ENCODE measurements at places on chromosomes 16 and 17.

- DNase-seq: no peak
Observed at GRCh38 chr17:54425671-54426070, 475.0 kb upstream of the TOM1L1 start.

DNA sequence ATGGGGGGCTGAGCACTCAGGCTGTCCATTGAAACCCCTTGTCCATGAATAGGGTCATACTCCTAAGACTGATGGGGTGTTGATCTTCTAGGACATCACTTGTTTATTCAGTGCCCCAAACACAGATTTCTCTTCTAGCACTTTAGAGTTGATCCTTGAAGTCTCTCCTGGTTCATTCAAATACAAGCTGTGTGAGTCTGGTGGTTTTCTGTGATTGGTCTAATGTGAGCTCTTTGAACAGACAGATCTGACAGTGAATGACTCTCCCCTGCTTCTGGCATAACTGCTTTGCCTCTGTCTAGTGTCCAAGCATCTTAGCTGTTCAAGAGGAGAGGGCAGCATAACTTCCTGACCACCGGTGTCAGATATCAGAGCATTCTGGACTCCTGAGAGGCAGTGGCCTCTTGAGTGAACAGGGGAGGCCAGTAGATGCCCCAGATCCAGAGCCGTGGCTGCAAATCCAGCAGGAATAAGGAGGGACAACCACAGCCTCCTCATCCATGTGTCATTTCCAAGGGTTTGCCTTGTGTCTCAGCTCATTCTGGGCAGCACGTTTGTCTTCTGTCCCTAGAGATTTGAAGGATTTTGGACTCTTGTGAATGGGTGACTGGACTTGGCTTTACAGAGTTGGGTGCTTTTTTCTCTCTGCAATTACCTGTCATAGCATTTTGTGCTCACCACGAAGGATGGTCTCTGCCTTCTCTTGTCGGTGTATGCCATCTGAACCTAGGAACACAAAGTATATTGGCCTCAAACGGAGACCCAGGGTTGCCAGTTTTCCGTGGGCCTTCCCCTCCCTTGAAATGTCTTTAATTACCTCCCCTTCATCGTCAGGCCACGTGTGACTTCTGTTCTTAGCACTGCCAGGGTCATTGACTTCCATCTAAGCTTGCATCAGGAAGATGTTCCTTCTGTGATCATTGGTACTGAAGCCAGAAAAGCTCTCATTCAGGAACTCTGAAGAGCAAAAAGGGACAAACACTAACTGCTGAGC, 13.9 kb upstream of the CLEC18C start:
- DNase-seq: no peak

DNA sequence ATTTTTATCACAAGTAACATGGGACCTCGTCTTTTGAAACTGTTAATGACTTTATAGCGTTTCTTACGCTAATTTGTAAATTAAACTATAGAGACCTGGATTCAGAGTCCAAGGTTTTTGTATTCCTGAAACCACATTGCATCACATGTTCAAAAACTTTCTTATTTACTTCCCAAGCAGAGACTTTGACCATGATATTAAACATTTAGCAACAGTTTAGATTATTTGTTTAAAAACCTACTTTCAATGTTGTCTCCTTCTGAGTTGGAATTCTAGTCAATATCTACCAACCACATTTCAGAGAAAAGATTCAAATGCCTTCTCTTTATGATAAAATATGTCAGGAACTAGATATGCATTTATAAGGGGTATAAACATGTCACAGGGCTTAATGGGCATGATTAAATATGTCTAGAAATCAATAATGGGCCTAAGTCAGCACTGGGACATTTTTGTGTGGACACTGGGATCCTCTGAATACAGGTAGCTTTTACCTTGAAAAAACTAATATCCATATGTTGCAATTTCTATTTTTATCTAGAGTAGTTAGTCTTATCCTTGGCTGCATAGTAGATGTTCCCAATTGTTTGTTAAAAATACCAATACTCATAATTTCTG, 6.3 kb upstream of the APOH start:
- DNase-seq: no peak

DNA sequence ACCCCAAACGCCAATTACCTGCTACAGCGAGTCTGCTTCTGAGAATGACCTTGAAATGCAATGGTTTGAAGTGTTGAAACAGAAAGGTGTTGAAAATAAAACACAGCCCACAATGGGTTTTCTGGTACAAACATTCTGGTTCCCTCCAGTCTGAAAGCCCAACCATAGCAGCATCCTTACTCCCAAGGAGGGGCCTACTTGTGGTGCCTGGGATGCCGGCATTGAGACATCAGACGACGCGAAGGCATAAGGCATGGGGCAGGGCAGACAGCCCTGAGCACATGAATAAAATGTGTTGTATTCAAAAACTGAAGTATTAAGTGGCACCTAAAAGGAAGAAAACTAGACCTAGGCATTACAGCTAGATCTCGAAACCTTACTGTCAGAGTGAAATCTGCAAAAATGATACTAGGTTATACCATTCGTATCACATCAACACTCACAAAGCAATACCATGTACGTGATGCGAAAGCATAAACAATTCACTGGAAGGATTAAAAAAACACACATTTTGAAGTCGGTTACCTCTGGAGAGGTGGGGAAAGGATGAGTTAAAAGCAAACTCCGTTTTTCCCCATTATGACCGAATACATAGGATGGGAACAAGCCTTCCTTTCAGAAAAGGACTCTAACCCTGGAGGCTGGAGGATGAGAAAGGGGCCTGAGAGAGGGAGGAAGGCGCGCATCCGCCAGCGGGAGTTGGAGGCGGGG, 702 bp downstream of the NUDT21 start:
- DNase-seq: no peak

- DNase-seq: no peak
Observed at GRCh38 chr16:12829096-12829888, 25.6 kb upstream of the CPPED1 start.

GRCh38 chr16:6573577-6573976, 759.1 kb upstream of the RBFOX1 start:
- DNase-seq: no peak

DNA sequence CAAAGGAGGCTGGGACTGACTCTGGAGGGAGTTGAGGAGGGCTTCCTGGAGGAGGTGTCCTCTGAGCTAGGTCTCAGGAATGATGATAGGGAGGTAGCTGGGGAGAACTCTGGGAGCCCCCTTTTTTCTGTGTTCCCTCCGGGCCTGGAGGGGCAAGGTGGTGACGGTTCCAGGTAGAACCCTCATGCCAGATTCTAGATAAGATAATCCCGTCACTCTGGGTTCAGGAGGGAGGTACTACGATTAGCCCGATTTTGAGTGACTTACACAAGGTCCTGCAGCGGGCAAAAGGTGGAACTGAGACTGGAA, 18.7 kb upstream of the ADGRG3 start:
- DNase-seq: no peak

- DNase-seq: no peak
Observed at GRCh38 chr16:77668201-77668600, 54.1 kb upstream of the NUDT7 start.

GRCh38 chr17:75752802-75753513, 12.0 kb downstream of the GALK1 start:
- no peak for DNase-seq

- DNase-seq: no peak
Observed at GRCh38 chr16:8998108-8998507, 34.4 kb upstream of the USP7 start.

- no peak for DNase-seq
Observed at GRCh38 chr17:49104511-49105074, 28.0 kb upstream of the B4GALNT2 start.

DNA sequence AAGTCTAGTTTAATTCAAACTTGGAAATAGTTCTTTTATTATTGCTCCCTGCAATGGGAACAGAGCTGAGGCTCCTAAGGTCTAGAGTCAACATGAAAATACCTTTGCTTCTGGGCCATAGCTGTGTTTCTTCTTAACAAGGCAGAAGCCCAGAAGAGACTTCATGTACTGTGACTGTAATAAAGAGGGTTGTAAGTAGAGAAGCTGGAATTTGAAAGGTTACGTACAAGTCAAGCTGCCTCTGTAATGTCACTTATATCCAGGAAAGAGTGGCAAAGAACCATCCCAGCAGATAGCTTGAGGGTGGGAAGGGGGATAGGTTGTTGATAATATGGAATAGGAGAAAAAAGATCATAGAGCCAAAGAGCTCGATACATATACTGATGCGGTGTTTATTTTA, 248.6 kb downstream of the WWOX start:
- no peak for DNase-seq

Measured in smooth muscle cell of the brain vasculature (primary cell).